ENCODE measurements at places on chromosomes 6 and 20.
A peak's percentile ranks its signal among the peaks of the same experiment; 100 is the strongest.

DNA sequence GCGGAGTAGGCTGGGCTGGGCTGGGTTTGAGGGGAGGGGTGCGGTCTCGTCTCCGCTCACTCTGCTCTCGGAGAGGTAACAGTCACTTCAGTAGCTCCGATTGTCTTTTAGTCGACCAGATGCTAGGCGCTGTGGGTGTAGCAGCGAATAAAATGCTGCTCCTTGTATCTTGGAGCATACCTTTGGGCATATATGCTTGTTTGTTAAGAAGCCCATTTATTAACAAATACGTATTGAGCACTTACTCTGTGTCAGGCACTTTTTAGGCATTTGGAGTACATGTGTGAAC is 545 bp downstream of the ACTR5 start:
- DNase-seq: no peak

DNA sequence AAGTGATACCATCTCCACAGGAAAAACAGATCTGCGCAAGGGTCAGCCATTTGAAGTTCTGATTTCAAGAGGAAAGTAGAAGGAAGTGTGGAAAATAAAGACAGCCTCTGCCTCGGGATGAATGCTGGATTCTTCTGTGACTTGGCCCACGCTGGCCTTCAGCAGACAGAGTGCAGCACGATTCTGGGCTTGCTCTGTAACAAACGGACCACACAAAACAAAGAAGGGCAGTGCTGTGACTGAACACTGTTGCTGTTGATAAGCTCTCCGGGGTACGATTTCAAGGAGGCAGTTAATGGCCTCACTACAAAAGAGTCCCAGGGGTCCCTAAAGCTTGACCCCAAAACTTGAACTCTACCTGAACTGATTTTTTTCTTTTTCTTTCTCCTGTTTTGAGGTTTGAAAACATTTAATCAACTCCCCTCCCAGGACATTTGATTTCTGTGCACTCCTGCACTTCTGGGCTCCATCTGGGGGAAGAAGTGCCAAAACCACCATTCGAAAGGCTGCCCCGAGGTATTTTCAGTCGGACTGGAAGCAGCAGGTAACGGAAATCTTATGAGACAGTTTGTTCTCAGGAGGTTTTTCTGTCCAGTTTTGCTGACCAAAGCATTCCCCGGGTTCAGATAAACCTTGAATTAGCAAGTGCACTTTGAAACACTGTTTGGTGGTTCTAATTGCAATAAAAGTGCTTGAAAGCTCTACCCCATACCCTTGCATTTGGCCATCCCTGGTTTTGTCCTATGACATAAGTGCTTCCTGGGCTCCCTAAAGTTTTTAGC is 189.6 kb downstream of the MYLK4 start:
- DNase-seq: no peak

- no peak for DNase-seq
Measured at GRCh38 chr20:53148771-53149147, 176.6 kb downstream of the TSHZ2 start.

- no peak for DNase-seq
Measured at GRCh38 chr6:132513831-132514545, 1.1 kb upstream of the STX7 start.

DNA sequence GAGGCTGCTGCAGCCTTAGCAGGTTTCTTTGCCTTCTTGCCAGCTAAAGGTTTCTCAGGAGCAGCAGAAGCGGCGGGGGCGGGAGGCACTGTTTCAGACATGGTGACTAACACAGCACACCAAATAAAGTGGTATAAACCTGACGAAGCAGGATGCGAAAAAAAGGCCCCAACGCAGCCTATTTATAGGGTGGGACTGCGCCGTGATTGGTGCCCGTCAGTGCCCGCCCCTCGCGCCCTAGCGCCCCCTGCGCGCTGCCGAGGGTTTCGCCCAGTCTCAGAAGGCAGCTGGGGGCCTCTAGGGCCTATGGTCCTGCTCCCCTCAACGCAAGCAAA is 55.0 kb downstream of the TRIM38 start:
- DNase-seq: peak; percentile 12

DNA sequence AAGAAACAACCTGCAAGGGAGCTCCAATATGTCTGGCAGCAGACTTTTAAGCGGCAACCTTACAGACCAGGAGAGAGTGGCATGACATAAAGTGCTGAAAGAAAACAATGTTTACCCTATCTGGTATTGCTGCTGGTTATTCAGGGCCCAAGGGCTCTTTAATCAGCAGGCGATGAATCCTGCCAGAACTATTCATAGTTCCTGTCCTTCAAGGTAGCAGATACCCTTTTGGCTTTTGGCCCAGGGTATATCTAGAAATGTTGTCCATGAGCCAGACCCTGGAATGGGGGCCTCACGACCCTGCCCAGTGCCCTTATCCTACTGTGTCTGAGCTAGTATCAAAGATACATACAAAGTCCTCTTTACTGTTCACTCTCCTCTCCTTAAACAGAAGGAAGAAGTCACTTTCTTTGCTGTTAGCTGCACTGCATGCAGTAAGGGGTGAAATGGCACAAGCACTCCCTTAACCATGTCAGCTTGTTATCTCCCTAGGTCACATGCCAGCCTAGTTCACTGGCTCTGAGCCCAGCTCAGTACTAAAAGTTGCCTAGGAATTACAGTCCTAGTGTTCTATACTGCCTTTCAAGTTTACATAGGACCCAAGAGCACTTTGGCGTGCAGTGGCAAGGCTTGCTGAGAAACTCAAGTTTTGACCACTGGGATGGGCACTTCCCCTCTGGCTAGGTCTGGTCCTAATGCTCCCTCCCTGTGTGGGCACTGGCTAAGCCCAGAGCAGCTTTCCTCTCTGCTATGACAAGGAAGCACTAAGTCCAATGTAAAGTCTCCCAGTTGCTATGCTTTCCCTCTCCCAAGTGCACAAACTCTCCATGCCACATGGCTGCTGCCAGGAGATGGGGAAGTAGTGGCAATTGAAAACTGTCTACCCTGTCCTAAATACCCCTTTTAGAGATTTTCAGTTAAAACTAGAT is 122.0 kb downstream of the HTR1B start:
- no peak for DNase-seq

DNA sequence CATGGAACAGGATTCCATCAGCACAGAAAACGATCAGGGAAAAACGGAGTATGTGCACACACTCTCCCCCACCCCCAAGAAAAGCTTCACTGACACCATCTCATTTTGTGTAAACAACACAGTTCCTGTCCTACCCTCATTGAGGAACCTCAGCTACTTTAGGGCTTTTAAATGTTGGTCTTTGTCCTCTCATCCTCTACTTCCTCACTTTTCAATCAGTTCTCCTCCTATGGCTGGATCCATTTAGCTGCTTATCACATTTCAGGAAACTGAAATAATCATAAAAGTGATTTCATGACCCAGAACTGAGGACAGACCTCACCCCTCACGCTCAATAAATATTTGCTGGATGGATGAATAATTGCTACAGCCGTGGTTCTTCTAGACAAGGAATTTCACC is 33.1 kb upstream of the PNRC1 start:
- DNase-seq: no peak

DNA sequence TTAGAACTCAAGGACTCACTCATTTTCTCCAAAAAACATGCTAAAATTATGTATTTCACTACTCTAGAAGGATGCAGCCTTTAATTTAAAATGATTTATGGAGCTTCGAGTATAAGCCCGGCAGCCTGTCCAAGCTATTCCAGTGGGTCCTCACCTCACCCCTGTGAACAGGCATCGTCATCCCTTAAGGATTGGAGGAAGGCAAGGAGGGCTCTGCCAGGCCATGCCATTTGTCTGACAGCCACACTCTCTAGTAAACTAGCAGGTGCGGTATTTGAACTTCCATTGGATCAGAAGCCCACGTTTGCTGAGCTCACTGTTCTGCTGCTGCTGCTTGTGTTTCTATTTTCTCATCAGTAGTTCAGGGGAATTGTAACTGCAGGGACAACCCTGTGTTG is 39.8 kb upstream of the NAA20 start:
- DNase-seq: no peak

GRCh38 chr20:44688053-44688625 is 27.0 kb upstream of the CCN5 start:
- DNase-seq: no peak

GRCh38 chr6:7216941-7217621 is 95.9 kb downstream of the SSR1 start:
- no peak for DNase-seq

DNA sequence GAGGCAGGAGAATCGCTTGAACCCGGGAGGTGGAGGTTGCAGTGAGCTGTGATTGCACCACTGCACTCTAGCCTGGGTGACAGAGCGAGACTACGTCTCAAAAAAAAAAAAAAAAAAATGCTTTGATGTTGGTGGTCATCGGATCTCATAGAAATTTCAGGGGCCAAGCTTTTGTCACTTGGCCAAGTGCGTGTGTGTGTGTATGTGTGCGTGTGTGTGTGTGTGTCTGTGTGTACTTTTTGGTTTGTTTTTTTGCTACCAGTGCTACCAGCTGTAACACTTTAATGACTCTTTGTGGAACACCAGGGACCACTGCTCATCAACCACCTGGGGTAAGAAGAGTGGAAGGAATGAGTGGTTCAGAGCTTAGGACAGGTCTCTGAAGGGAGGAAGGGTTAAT is 49.7 kb downstream of the TRAF3IP2 start:
- no peak for DNase-seq

DNA sequence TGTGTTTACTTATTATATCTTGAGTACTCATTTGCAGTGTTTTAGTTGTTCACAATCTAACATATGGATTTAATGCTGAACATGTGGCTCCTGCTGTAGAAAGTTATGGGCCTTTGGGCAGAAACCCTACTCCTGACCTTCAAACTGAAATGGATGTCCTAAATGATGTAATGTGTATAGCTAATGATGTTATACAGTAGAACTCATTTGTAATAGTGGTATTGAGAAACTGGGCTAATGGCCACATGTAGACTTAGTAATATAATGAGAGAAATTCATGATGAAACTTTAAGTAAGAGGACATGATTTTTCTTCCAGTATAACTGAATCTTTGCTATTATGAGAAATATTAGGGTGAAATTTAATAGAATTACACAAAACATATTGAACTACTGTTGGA is 121.3 kb upstream of the PTPRK start:
- no peak for DNase-seq

Data from hippocampal formation (tissue), 2 donors.